ENCODE measurements at places on chromosomes 5 and 9.

DNA sequence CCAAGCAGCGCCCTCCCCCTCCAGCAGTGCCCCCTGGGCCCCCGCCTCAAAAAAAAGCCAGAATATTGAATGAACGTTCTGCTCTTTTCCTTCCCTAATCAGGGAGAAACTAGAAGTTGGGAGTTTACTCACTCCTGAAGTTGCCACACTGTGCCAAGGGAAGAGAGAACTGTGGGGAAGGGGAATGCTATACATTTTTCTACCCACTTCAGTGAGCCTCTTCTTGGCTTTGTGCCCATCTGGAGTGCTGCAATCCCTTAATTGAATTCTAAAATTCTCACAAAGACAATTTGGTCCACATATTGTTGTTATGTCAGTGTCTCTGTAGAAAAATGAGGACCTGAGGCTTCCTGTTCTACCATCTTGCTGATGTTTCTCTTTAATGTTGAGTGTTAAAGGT lies 443.7 kb downstream of the DIRAS2 start:
- no peak for DNase-seq

DNA sequence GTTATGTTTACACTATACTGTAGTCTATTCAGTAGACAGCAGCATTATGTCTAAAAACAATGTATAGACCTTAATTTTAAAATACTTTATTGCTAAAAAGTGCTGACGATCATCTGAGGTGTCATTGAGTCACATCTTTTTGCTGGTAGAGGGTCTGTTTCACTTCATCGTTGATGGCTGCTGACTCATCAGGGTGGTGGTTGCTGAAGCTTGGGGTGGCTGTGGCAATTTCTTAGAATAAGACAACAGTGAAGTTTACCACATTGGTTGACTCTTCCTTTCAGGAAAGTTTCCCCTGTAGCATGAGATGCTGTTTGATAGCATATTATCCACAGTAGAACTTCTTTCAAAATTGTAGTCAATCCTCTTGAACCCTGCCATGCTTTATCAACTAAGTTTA lies 150.3 kb downstream of the FBXL7 start:
- no peak for DNase-seq

DNA sequence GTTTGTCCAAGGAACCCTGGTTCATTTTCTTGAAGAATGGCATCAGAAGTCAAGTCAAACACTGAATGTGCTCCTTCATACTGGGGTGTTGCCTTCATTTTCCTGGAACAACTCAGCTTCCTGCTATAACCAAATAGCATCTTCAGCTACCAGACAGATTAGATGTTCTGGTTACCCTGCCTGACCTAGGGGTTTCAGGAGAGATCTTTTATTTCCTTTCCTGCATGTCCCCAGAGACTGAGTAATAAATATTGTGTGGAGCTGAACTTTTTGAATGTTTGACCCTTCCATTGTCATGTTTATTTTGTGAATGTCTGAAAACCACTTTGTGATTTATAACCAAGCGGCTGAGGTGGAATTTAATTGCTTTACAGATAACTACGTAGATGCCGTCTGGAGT lies 147.1 kb downstream of the IRX1 start:
- no peak for DNase-seq

- peak; percentile 38 for DNase-seq
Measured at GRCh38 chr5:54257366-54258118, 52.8 kb downstream of the ARL15 start.

- no peak for DNase-seq
Measured at GRCh38 chr9:81083067-81083466, 606.3 kb downstream of the TLE1 start.

GRCh38 chr5:112141582-112141981 lies 277.5 kb downstream of the EPB41L4A start:
- no peak for DNase-seq

DNA sequence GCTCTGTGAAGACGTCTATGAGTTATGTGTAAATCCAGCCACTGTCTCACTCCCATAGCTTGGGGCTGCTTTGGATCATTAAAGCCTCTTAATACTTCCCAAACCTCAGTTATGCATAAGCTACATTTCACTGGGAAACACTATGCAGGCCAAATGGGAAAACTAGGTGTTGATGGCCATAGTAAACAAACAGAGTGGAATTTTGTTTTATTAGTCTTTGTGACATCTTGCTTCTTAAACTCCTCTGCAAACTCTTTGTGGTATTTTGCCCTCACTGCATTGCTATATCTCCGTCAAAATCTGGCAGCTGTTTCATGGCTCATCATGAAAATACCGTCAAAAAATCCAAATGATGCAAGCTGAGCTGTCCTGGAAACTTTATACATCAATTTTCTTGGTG lies 167.2 kb upstream of the HMHB1 start:
- DNase-seq, result no peak

DNA sequence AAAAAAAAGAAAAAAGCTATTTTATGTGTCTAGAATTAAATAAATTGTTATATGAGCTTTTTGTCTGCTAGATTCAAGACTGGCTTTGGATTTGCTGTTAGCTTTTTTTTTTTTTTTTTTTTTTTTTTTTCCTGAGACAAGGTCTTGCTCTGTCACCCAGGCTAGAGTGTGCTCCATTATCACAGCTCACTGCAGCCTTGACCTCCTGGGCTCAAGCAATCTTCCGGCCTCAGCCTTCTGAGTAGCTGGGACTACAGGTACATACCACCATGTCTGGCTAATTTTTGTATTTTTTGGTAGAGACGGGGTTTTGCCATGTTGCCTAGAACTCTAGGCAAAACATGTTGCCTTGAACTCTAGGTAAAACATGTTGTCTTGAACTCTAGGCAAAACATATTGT lies 16.7 kb downstream of the GPBP1 start:
- DNase-seq, result no peak

- no peak for DNase-seq
Measured at GRCh38 chr5:133942614-133943474, 25.6 kb downstream of the C5orf15 start.

GRCh38 chr5:43589310-43589709 lies 13.7 kb upstream of the NNT start:
- no peak for DNase-seq

GRCh38 chr5:5363045-5363444 lies 59.4 kb upstream of the ICE1 start:
- no peak for DNase-seq

DNA sequence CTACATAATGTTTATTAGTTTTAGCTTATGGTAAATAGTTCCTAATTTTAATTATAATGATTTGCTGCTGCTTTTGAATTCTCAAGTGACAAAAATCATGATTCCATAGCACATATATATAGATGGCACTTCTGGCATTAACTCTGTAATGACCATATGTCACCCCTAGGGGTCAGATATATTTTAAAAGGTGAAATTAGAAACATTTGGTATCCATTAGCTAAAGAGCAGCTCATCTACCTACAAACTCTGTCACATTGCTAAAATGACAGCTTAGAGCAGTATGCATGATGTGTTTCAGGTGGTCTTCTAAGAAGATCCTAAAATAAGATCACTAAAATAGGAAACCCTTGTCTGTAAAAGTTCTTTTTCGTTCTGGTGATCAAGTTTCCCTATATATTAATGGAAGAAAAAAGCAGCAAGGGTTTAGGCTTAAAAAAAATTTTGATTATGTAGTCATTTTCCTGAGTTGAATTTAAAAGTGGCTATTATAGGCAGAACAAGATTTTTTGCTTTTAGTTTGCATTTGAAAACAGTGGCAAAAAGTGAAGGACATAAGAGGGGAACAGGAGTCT lies 157.7 kb upstream of the POU5F2 start:
- no peak for DNase-seq

DNA sequence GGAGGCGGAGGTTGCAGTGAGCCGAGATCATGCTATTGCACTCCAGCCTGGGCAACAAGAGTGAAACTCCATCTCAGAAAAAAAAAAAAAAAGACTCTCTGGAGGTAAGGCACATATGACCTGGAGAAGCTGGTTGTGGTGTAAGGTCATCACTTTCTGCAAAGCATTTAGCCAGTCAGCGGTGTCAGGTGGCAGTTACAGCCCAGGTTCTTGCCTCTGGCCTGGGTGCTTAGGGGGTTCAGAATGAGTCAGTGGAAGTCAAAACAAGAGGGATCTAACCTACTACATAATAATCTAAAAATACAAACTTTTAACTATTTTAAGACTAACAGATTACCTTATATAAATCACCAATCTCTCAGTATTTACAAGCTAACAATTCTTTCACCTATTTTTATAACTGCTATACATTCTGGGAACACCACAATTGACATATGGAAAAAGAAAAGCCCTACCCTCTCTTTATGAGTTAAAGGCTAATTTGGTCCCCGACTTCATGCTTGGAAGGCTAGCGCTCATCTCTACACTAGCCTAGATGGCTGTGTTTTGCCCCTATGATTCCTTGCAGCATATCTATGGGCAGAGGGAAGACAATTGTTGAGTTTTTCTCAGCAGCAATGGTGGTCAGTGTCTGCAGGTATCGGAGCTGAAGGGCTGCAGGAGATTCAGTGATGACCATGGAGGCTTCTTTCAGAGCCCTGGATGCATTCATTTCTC lies 29.2 kb downstream of the STOM start:
- DNase-seq, result no peak

DNA sequence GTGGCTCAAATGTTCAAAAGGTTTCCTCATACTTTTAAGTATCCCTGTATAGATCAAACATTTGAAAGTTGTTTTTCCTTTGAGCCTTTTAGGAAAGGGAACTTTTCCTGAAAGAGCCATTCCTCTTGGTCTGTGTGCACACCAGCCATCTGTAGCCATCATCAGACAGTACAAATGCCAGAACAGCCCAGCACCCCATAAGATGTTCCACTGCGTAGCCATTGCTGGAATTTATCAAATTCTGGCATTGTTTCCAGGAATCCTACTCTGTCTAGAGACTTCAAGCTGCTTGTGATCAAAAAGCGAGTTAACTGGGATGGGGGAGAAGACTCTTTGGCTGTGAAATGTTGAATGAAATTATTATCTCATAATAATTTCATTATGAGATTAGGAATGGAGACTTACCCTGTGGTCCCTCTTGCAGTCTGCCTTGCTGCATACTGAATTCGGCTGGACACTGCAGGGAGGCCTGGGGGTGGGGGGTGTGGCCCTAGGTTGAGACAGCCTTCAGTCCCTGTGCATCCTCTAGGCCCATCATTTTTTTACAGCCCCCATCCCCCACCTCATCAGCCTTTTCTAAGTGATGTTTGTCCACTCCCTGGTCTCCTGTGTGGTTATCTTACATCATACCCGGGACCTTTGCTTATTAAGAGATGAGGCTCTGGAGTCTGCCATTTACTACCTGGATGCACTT lies 99.8 kb downstream of the RALGPS1 start:
- peak; percentile 67 for DNase-seq
